Activated T-cell treated with anti-CD3 and anti-CD28 coated beads, Interleukin-2, amount 50 U/mL, for 1 hour (primary cell): ENCODE measurements at places on chromosomes 4 and X.

- DNase-seq, result no peak
Measured at GRCh38 chrX:34848281-34848680, 94.3 kb upstream of the FAM47B start.

GRCh38 chrX:134453631-134454030 lies 6.3 kb upstream of the HPRT1 start:
- no peak for DNase-seq

DNA sequence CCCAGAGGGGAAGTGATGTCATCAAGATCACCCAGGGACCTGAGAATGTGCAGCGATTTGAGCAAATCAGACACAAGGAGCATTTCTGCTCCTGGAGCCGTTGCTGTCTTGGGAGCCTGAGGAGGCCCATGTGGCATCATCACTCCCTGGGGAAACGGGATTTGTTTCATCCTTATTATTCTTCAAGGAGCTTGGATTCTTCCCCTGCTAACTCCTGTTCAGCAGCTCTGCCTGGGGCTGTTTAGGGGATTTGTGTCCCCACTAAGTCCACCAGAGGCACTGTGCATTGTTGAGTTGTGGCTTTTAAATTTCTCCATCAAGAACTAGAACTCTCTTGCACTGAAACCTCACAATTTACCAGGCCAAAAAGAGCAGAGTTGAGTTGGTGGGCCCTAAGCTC lies 104.2 kb upstream of the MSX1 start:
- DNase-seq, result no peak

DNA sequence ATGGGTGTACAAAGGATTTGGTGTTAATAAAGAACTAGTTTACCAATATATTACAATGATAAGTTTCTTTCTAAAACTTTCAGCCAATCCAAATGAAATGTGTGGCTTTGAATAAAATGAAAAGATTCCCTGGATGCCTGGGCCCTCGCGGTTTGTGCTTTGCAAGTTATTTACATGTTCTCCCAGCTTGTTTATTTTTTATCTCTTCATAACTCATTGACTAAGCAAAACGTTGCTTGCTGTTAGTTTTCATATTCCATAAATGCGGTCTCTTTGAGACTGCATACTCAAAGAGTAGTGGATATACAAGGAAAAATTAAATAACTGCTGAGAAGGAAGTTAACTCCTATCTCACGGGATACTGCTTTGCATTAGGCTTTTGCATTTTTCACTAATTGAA lies 26.0 kb downstream of the FHDC1 start:
- no peak for DNase-seq

GRCh38 chr4:109327641-109328040 lies 25.2 kb upstream of the COL25A1 start:
- no peak for DNase-seq

DNA sequence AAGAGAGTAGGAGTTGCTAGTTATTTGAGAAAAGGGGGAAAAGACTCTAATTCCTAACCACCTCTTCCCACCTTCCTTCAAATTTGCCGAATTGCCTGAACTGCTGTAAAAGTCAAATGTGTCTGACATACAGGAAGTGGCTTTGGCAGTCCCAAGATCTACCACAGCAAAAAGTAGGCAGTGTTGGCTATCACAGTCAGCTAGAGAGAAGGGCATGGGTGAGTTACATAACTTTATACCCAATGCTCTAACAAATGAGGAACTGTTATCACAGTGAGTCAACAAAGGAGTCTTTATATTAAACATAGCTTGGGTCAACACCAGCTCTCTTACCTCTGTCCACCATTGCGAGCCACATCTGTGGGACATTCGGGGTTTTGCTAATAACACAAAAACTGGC lies 2.4 kb upstream of the MBNL3 start:
- DNase-seq, result no peak

DNA sequence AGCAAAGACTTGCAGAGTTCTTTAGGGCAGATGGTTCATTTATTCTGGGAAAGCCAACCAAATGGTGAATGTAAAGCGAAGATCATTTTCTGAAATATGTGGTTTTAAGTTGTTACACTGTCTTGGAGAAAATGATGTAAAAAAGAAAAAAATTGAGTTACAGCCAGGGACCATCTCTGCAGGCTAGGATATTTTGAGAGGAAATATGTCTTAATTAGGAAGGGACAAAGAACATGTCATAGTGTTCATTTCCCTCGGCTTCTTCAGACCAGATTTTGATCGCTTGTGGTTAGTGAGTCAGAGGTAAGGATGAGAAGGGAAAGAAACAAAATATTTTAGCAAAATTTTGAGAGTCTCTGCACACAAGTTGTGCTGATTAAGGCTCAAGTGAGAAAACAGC lies 59.0 kb upstream of the C1QTNF7 start:
- DNase-seq, result no peak

- DNase-seq, result no peak
Measured at GRCh38 chrX:20116087-20116576, 575 bp downstream of the MAP7D2 start.

DNA sequence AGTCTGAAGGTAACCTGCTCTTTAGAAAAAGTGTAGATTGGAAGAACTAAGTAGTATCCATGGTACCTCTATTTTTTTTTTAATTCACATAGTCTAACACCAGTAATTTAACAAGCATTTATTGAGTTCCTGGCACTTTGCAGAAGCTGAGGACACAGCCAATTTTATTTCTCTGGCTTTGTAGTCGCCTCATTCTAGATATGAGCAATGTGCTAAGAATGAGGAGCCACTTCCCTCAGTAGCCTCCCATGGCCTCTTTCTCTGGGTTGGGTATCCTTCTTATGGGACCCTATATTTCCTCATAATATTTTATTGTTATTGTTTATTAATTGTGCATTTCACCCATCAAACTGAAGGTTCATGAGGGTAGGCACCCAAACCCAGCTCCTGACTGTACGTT lies 67.6 kb downstream of the ENPEP start:
- DNase-seq, result no peak
